ENCODE measurements at places on chromosomes 3 and 15. TPM values are rescaled to one million over a fixed set of nuclear protein-coding genes. Genes with fewer than 3 reads are reported as not detected.
A peak's percentile ranks its signal among the peaks of the same experiment; 100 is the strongest.

Gene CNTN4
- not detected for total RNA-seq

Gene ATP2C1
- total RNA-seq, result 44.9 TPM

Gene CDC25A
- 40.8 TPM for total RNA-seq

Gene OXTR
- total RNA-seq, result 0.57 TPM

Gene NPAP1
- total RNA-seq, result not detected

Gene EIF4A2
- total RNA-seq, result 445 TPM

Gene SKOR1
- 0.07 TPM for total RNA-seq

Gene FOXB1
- total RNA-seq, result not detected

DNA sequence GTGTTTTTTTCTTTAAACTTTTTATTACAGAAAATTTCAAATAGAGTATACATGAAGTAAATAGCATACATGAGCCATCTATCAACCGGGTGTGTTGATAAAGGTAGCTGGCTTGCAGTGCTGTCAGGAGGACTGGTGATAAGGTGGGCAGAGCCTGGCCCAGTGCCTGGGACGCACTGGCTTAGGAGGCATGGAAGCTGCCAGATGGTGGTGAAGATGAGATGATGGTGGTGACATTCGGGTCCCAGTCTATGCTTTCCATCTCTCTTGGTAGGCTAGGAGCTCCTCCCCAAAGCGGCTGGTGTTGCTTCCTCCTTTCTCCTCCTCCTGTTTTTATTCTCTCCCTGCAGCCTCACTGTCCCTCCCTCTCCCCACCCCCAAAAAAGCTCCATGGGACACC lies 101.7 kb downstream of the ADCY5 start:
- no peak overlapping the region for H3K27ac ChIP-seq
- H3K4me1 ChIP-seq, result no peaks in the 10 kb centered on the region
- H3K36me3 ChIP-seq, result no peaks in the 10 kb centered on the region
- H3K27me3 ChIP-seq, result peaks cover 11% of the 10 kb centered on the region
- no peak overlapping the region for H3K4me3 ChIP-seq

GRCh38 chr15:50107591-50108408 lies 11.2 kb downstream of the ATP8B4 start:
- peak; percentile 26 for DNase-seq
- no peaks in the 10 kb centered on the region for H3K36me3 ChIP-seq
- peaks cover 4% of the 10 kb centered on the region for H3K27me3 ChIP-seq
- H3K27ac ChIP-seq, result no peak overlapping the region
- no peak overlapping the region for H3K4me3 ChIP-seq
- H3K4me1 ChIP-seq, result peaks cover 33% of the 10 kb centered on the region

DNA sequence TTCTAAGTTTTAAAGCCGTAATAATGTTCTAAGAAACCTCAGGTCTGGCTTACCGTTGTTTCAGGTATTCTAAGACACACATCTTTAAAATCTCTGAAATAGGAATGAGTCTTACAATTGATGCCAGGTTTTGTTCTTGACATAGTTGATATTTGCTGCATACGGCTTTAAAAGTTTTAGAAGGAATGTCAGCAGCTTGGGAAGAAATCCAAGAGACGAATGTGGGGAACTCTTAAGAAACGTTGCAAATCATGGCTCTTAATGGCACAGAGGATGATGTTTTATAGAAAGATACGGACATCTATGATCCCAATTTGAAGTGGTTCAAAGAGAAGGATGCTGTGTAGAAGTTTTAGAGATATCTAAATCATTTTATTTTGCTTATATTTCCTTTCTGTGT lies 11.5 kb downstream of the NUDT16 start:
- no peaks in the 10 kb centered on the region for H3K4me1 ChIP-seq
- H3K27me3 ChIP-seq, result no peaks in the 10 kb centered on the region
- DNase-seq, result no peak
- no peak overlapping the region for H3K27ac ChIP-seq

- no peak overlapping the region for H3K27ac ChIP-seq
- H3K4me3 ChIP-seq, result no peak overlapping the region
- peaks cover 3% of the 10 kb centered on the region for H3K27me3 ChIP-seq
Observed at GRCh38 chr15:95511671-95512070, 818.8 kb upstream of the NR2F2 start.

DNA sequence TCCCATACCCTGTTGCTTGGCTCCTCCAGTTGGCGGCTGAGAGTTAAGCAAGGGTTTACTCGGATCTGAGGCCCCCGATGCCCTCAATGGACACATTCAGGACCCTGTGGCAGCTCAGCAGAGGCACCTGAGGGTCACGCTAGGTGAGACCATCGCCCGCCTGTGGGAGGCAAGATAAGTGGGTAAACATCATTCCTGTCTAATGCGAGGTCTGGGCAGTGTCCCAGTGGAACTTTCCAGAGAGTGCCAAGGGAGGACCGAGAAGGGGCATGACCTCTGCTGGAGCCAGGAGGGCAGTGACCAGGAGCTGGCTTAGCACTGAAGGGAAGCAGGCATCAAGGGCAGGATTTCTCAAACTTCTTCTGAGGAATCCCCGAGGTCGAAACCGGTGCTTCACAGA lies 65.4 kb upstream of the SEC61A1 start:
- H3K4me1 ChIP-seq, result no peaks in the 10 kb centered on the region
- no peaks in the 10 kb centered on the region for H3K36me3 ChIP-seq
- peaks cover 1% of the 10 kb centered on the region for H3K27me3 ChIP-seq
- no peak overlapping the region for H3K4me3 ChIP-seq
- H3K27ac ChIP-seq, result no peak overlapping the region
- no peak for DNase-seq

- no peaks in the 10 kb centered on the region for H3K27me3 ChIP-seq
- no peak overlapping the region for H3K4me3 ChIP-seq
- no peaks in the 10 kb centered on the region for H3K36me3 ChIP-seq
- no peak for DNase-seq
Observed at GRCh38 chr3:183192650-183193300, 30.2 kb upstream of the LAMP3 start.

GRCh38 chr15:54011656-54012055 lies 33.4 kb downstream of the UNC13C start:
- H3K27me3 ChIP-seq, result peaks cover 6% of the 10 kb centered on the region
- H3K27ac ChIP-seq, result no peak overlapping the region
- H3K36me3 ChIP-seq, result no peaks in the 10 kb centered on the region
- no peaks in the 10 kb centered on the region for H3K4me1 ChIP-seq
- DNase-seq, result no peak
- H3K4me3 ChIP-seq, result no peak overlapping the region

DNA sequence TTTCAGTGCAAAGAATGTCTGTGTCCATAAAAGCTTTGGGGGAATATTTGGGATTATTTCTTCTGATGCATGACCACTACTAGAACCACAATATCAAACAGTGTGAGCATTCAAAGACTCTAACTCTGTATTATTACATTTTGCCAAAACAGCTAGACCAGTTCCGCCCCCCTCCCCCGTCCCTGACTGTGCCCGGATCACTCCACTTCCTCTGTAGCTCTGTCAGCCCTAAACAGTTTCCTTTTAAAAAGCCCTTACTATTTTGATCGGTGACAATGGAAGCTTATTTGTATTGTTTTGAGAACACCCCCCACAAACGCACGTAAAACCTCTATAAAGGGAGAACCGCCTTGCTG lies 36.6 kb upstream of the EPHB3 start:
- peak overlapping the region; percentile 76 for H3K4me3 ChIP-seq
- no peaks in the 10 kb centered on the region for H3K27me3 ChIP-seq
- H3K4me1 ChIP-seq, result peaks cover 11% of the 10 kb centered on the region

- H3K36me3 ChIP-seq, result peaks cover 58% of the 10 kb centered on the region
- peak overlapping the region; percentile 63 for H3K27ac ChIP-seq
- H3K27me3 ChIP-seq, result no peaks in the 10 kb centered on the region
- no peak overlapping the region for H3K4me3 ChIP-seq
- H3K4me1 ChIP-seq, result peaks cover 44% of the 10 kb centered on the region
Observed at GRCh38 chr15:94305133-94305532, 73.8 kb downstream of the MCTP2 start.
